ENCODE measurements at places on chromosomes 2 and 18.

- no peak for DNase-seq
These were observed 193.9 kb upstream of the HS6ST1 start for GRCh38 chr2:128512379-128513115.

DNA sequence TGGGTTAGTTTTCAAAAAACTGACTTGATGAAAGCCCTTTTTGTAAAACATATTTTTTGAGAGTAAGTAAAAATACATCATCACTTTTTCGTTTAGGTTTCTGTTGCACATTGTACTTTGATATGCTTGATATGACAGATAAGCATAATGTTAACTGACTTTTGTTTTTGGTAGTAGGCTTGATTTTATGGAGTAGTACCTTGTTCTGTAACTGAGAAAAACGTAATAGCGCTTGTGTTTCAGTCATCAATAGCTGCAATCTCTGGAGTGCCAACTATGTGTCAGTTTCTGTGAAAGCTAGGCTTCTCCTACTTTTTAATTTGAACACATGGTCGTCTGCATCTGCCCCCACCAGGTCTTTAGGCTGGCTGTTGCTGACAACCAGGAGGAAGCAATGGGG is 1.3 kb downstream of the LCLAT1 start:
- DNase-seq = no peak

- no peak for DNase-seq
These were observed 121.4 kb upstream of the MGAT5 start for GRCh38 chr2:134132490-134132857.

- no peak for DNase-seq
These were observed 426.9 kb downstream of the CDH2 start for GRCh38 chr18:27750014-27750413.

DNA sequence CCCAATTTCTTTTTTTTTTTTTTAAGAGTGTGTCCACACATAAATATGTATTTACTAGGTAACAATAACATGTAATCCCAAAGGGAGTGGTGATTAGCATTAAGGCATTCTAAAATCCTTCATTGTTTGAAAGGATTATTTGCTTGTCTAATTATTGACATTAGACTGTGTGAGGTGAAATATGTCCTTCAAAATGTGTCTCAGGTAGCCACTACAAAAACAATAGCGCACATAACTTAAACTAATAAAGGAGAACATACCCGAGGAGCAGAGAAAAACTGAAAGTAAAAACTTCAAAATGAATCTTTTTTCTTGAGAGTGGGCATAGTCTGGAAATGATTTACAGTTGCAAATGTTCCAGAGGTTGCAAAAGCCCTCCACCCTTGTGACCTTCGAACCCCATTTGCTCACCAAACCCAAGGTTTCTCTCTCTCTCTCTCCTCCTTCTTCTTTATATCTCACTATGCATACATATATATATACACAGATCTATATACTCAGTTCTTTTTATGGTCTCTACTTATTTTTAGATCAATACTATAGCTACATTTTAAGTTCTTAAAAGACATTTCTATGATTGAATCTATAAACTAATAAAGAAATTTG is 24.4 kb upstream of the FRZB start:
- no peak for DNase-seq

DNA sequence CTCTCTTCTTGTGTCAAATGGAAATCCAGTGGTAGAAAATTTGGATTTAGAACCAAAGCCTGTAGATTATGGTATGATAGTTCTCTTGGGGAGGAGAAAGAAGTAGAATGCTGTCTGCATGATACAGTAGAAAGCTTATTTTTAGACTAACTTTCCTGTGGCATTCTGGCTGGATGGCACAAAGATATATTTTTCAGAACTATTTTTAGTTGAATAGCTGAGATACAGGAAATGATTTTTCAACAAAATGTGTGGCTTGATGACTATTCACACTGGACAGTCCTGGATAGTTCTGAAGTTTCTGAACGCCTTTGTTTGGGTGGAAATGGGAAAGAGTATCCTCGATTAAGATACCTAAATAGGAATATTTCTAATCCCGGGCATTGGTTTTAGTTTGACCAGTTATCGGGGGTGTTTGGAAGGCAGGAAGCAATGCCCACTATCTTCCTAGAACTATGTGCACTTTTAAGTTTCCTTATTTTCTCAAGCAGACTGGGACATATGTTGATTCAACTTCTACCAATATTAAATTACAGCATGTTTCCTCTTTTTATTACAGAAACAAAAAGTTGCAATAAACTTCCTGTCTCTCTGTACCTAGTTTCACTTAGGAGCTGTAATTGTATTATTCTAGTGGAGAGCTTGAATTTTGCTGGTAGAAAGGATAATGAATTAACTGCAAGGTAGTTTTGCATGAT is 32.1 kb downstream of the GDF7 start:
- no peak for DNase-seq

DNA sequence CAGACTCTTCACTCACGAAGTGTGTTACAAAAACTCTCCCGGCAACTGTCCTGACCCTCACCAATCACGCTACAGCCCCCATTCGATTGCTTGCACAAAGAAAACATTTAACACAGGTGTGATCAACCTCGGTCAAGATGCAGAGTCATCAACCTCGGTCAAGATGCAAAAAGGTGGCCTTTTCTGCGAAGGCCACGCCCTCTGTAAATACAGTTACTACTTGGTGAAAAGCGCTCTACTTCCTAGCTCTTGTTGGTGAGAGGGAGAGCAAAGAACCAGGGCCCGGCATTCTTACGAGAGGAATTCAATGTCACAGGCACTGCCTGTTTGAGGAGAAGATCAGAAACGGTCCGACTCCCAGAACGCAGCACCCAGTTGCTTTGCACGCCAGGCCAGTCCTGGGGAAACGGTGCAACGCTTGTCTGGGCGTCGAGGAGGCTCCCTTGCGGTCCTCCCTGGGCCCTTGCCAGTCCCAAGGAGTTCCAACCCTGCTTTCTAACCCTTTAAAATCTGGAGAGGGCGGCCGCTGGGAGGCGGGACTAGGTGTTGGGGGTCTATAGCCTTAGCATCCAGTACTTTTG is 1.9 kb downstream of the PIEZO2 start:
- no peak for DNase-seq

Data from stimulated activated CD8-positive, alpha-beta memory T cell treated with anti-CD3 and anti-CD28 coated beads, Interleukin-15, amount 100 ng/mL, for 4 hours (primary cell).